ENCODE measurements at places on chromosomes 6 and 20. TPM values are rescaled to one million over a fixed set of nuclear protein-coding genes. Genes with fewer than 3 reads are reported as not detected.

Gene APOM
- 3.8 TPM for total RNA-seq

Gene ARHGAP40
- not detected for total RNA-seq

Gene IL17F
- total RNA-seq: not detected

GRCh38 chr20:41242807-41243206 is 74.7 kb downstream of the ZHX3 start:
- DNase-seq: no peak

DNA sequence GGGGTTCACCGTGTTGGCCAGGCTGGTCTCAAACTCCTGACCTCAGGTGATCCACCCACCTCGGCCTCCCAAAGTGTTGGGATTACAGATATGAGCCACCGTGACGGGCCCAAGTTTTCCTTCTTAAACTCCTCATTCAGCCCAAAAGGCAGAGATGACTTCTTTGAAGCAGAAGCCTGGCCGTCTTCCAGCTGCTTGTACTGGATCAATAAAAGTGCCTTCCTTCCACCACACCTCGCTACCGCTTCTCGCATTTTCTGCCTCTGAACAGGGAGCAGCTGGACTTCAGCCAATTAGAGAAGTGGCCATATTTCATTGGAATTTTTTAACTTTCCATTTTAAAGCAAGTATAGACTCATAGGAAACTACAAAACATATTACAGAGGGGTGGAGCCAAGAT is 241.1 kb downstream of the PREX1 start:
- no peak for DNase-seq

- no peak for DNase-seq
These were observed 40.0 kb downstream of the SF3B5 start for GRCh38 chr6:144055121-144055931.

GRCh38 chr6:158058171-158058651 is 76.5 kb downstream of the SYNJ2 start:
- DNase-seq: no peak
